CD4-positive, alpha-beta T cell treated with Interferon alpha-2 for 1 hour (primary cell): ENCODE measurements at places on chromosomes 11 and 22.

GRCh38 chr11:31996159-31996881 lies 94.6 kb upstream of the RCN1 start:
- DNase-seq = no peak

DNA sequence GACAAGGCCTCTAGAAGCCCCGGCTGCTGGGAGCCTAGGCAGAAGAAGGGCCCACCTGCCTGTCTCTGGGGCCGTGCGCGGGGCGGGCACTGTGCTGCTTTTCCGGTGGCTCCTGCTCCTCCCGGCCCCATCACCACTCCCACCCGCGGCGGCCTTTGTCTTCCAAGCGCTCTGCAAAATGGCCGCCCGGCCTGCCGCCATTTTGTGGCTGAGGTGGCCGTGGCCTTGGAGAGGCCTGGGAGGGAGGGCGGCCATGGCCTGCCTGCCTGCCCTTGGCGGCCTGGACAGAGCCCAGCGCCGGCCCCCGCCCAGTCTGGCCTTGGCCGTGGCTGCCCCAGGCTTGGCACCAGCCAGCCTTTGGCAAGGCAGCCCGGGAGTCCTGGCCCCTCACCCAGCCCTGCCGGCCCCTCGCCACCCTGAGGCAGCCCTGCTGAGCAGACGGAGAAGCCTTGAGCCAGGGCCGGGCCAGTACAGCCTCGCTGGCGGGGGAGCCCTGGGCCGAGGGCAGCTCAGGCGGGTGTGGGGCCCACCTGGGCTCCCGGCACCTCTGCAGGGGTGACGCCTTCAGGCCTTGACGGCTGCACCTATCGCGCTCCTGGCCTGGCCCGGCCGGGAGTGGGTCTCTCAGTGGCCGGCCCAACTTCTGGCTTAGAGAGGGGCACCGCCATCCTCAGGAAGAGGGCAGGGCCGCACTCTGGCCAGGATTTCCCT lies 46.0 kb upstream of the PPARA start:
- no peak for DNase-seq

- no peak for DNase-seq
Measured at GRCh38 chr22:24772493-24773220, 1.9 kb downstream of the PIWIL3 start.

DNA sequence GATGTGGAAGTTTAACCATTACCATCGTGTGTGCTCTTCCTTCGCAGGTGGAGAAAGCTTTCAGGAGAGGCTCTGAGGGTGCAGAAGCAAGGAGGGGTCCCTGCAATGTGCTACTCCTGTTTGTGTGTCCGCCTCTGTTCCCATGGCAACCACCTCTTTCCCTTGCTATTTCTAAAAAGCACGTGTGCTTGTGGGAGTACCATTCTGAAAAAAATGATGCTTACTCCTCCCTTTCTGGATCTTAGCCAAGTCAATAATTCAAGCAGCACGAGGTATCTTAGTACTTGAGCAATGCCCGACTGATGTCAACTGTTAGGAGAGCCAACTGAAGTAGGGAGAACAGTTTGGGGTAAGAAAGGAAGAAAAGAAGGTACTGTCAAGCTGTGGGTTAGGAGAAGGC lies 628.7 kb downstream of the NTM start:
- DNase-seq = no peak

GRCh38 chr22:32531931-32532819 lies 57.6 kb downstream of the FBXO7 start:
- DNase-seq = no peak

- DNase-seq = no peak
Measured at GRCh38 chr22:35476341-35476740, 64.3 kb upstream of the RASD2 start.

GRCh38 chr22:37559901-37560607 lies at the start of gene CDC42EP1:
CDC42EP1 (plus strand) TSS chr22:37560480; CDS start chr22:37566350, 5,870 bp downstream.
- no peak for DNase-seq

DNA sequence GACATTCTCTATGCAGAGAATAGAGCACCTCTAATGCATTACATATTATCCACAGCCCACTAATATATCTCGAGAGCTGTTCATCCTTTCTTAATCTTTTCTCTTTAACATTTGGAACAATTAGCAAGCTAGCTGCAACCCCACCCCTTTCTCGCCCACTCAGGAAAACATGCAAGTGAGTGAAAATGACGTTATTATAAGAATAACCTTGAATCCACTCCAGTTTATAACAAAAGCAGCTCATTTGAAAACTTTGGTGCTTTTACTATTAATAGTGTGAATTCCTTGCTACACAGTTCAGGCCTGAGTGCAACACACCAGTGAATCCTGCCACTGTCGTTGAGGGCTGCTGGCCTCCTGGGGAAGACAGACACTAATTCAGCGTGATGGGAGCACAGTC lies 63.3 kb upstream of the BMAL1 start:
- no peak for DNase-seq

GRCh38 chr11:21636561-21636960 lies 556.3 kb upstream of the ANO5 start:
- no peak for DNase-seq

DNA sequence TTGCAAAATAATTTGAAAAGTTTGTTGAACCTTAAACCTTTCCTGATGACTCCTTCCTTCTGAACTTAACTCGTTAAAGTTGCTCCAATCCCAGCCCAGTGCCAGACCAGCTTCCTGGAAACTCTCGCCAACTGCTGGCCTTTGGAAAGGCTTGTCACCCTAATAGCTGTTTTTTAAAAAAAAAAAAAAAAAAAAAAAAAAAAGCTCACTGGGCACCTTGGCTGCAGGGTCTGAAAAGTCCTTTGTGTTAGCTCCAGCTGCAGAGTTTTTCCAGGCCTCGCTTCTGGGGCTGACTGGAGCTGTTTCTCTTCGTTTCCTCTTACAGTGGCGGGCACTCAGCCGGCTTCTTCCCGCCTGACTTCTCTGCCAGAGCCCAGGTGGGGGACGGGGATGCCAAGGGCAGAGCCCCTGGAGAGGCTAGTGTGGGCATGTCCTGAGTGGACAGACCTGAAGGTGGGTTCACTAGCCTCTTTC lies 25.1 kb downstream of the KCNQ1OT1 start:
- DNase-seq = no peak

GRCh38 chr11:131579932-131580387 lies 209.5 kb downstream of the NTM start:
- no peak for DNase-seq

DNA sequence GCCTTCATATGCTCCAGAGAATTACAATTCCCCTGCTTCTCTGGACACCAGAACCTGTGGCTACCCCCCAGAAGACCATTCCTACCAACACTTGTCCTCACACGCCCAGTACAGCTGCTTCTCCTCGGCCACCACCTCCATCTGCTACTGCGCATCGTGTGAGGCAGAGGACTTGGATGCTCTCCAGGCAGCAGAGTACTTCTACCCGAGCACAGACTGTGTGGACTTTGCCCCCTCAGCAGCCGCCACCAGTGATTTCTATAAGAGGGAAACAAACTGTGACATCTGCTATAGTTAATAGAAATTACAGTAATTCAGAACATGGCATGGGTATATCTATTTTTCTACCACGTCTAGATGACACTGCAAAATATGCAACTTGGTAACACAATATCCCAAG lies 9.8 kb downstream of the POU2AF3 start:
- no peak for DNase-seq

DNA sequence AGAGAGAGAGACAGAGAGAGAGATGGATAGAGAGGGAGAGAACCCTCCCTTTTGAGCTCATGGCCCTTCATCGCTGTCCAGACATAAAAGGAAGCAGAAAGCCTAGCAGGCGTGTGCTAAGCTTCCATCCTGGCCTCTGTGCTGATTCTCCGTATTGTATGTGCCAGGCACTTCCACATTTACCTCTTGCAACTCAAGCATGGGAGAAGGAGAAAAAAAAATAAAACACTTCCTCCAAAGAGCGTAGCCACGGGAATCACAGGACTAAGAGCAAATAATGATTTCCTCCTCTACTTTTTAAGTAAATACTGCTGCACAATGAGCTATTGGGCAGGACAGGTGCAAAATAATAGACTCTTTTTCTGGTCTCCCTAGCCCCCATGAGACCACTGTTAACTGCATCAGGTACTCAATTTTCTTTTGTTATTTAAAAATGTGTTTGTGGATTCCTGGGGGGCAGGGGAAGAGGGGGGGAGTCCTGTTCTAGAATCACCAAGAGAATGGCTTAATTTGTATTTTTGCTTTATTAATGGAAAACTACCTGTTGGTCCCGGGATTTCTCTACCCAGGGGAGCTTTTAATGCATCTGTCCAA lies 154.3 kb downstream of the NXPE2 start:
- DNase-seq = no peak

GRCh38 chr11:120566176-120566575 lies 54.6 kb downstream of the GRIK4 start:
- no peak for DNase-seq

GRCh38 chr11:119696378-119697222 lies 32.4 kb downstream of the NECTIN1 start:
- DNase-seq = no peak

DNA sequence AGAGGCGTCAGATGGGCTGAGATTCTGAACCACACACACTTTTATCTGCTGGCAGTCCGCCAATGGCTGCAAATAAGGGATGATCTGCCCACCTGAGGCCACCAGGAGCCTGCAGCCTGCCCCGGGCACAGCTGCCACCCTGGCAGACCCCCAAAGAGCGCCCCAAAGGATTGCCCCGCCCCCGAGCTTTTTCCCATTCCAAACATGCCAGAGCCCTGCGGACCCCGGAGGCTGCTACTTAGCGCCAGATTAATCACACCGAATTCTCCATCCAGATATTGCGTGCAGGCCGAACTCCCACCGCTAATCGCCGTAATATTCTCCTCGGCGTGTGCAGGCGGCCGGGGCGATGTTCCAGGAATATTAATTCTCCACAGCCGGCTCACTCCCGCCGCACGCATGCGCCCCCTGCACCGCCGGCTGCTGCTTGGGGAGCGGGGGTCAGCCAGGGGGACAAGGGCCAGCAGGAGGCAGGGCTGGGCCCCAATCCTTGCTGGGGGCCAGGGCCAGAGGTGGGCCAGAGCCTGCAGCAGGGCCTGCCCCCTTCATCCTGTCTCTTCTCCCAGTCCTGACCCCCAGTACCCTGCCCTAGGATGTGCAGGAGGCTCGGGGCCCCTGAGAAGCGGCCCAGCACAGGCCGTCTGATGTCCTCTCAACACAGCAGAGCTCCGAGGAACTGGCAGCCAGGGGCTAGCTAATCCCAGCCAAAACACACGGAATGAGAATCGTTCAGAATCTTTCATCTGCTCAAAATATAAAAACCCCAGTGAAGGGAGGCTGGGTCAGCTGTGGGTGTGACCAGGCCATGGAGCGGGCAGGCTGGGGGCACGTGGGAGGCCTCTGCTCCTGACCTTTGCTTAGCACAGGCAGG lies 19.5 kb upstream of the TCF20 start:
- DNase-seq = no peak

DNA sequence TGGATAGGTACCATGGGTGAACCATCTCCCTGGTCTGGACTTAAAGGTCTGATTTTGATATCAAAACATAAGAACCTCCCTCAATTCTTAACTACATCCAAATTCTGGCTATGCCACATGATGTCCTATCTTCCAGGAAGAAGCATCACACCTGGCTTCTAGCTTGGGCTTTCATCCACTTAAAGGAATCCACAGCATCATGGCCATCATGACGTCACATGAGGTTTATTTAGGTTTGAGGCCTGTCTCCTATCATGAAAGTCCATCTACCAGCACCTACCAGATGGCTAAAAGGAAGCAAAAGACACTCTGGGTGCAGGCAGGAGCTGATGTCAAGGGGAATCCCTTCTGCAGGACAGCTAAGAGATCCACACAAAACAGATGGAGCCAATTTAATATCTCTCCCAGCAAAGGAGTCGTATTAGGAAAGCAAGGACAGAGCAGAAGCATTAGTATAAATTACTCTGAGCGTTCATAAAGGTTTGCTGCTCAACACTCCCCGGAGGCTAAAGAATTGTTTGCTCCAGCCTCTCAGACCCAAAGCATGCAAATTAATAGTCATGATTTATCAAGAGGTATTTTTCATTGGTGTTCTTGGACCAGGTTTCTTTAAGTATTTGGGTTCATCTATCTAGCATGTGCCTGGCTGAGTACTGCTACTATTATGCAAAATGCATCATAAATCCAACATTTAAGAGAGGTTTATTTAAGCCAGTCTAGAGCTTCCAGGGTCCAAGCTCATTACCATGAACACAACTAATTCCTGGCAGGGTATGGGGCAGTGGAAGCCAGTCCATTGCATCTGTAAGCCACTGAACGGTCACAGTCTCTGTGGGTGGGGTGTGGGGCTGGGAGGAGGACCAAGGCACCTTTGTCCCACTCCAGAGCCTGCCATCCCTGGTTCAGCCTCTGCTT lies 47.2 kb downstream of the GALNT18 start:
- DNase-seq = no peak

DNA sequence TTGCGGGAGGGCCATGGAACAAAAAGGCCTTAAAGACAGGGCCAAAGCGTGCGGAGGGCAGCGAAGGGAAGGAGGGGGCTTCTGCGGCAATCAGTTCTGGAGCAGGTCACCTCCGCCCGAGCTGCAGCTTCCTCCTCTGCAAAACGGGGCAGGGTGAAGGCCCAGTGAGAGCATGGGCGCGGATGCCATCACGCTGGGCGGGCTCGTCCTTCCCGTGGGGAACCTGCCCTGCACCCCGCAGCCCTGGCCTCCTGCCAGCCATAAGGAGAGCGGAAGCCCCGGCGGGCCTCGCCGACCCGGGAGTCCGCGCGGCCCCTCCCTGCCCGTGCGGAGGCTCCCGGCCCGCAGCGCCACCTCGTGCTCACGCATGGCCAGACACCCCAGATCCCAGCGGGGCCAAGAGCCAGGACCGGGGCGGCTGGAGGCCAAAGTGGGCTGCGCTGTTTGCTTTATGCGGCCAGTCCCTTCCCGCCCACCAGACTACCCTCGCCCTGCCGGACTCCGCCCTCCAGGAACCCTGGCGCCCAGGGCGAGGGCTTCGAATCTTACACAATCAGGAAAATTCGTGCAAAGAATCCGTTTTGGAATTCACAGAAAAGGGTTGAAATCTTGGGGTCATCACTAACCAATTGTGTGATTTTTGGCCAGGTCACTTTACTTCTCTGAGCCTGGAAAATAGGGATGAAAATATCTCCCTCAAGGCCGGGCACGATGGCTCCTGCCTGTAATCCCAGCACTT lies 16.1 kb downstream of the TSKU start:
- peak; percentile 70 for DNase-seq

DNA sequence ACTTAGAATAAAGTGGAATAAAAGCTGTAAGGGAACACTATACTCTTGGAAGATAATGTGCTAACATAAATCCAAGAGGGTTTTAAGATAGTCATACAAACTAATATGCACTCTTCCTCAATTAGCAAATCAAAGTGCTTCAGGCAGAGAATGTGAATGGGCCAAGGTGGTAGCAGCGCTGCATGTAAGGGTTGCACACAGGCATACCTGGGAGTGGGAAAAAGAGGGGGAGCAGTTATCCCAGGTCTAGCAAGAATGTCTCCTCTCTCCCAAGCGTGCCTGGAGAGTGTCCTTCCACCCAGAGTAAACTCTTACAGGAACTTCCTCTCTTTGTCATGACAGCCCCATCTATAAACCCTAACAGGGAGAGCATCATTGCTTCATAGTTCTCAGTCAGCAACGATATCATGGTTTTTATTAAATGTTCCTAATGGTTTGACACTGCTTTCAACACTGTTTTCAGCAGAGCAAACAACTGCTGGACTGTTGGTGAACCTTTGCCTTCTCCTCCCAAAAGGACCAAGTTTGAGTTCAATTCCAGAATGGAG lies 61.6 kb downstream of the SYTL2 start:
- no peak for DNase-seq

GRCh38 chr11:115845872-115846271 lies 341.7 kb upstream of the CADM1 start:
- no peak for DNase-seq

GRCh38 chr11:47577460-47578041 lies 1.2 kb downstream of the KBTBD4 start:
- no peak for DNase-seq
